ENCODE measurements at places on chromosomes 4 and X. TPM values are rescaled to one million over a fixed set of nuclear protein-coding genes. Genes with fewer than 3 reads are reported as not detected.

DNA sequence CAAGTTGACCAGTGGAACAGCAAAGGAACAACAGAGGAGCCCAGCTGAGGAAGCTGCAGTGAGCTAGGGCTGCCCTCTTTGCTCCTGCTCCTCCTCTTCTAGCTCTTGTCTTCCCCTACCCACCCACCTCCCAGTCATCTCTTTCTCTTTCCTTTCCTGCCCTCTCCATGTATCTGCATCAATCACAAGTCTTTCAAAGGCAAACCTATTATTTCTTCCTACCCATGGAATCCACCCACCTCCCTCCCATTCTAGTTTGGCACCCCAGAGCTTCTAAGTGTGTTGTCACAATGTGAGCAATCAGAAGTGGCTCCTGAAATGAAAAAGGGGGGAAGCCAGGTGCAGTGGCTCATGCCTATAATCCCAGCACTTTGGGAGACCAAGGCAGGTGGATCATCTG, 69.3 kb downstream of the TSC22D3 start:
- no peak overlapping the region for H3K27ac ChIP-seq
- no peaks in the 10 kb centered on the region for H3K27me3 ChIP-seq
- H3K4me3 ChIP-seq: no peak overlapping the region
- H3K4me1 ChIP-seq: peaks cover 12% of the 10 kb centered on the region
- DNase-seq: no peak

Gene TGIF2LX
- total RNA-seq: not detected

GRCh38 chr4:27267339-27267969, 406.8 kb downstream of the STIM2 start:
- H3K4me1 ChIP-seq: no peaks in the 10 kb centered on the region
- H3K4me3 ChIP-seq: no peak overlapping the region
- H3K27ac ChIP-seq: no peak overlapping the region
- H3K36me3 ChIP-seq: no peaks in the 10 kb centered on the region

Gene MAGEA2
- total RNA-seq: not detected

DNA sequence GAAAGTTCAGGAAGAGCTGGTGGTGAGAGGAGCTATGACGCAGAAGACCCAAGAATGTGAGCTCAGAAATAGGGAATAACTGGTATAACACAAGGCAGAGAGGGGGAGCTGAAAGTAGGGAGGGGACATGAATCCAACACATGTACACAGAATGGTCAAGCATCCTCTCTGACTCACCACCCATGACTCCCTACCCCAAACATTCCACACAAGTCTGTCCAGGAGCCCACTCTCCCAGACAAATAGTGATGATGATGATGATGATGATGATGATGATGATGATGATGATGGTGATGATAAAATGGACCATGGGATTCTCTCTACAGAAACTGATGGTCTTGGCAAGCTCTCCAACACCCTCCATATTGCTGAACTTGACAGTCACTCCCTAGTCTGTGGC, 46.4 kb downstream of the NAT8L start:
- no peaks in the 10 kb centered on the region for H3K4me1 ChIP-seq
- H3K36me3 ChIP-seq: no peaks in the 10 kb centered on the region
- DNase-seq: no peak
- no peak overlapping the region for H3K27ac ChIP-seq

- no peak overlapping the region for H3K27ac ChIP-seq
- no peak overlapping the region for H3K4me3 ChIP-seq
- peaks cover 9% of the 10 kb centered on the region for H3K27me3 ChIP-seq
- no peak for DNase-seq
- no peaks in the 10 kb centered on the region for H3K36me3 ChIP-seq
Observed at GRCh38 chrX:132009350-132009749, 13.8 kb upstream of the STK26 start.

GRCh38 chr4:7328913-7329638, 105.7 kb downstream of the PSAPL1 start:
- no peaks in the 10 kb centered on the region for H3K27me3 ChIP-seq
- H3K27ac ChIP-seq: peak overlapping the region; percentile 47
- H3K4me3 ChIP-seq: no peak overlapping the region
- no peaks in the 10 kb centered on the region for H3K36me3 ChIP-seq
- DNase-seq: no peak
- H3K4me1 ChIP-seq: no peaks in the 10 kb centered on the region

Gene XKRX
- not detected for total RNA-seq

DNA sequence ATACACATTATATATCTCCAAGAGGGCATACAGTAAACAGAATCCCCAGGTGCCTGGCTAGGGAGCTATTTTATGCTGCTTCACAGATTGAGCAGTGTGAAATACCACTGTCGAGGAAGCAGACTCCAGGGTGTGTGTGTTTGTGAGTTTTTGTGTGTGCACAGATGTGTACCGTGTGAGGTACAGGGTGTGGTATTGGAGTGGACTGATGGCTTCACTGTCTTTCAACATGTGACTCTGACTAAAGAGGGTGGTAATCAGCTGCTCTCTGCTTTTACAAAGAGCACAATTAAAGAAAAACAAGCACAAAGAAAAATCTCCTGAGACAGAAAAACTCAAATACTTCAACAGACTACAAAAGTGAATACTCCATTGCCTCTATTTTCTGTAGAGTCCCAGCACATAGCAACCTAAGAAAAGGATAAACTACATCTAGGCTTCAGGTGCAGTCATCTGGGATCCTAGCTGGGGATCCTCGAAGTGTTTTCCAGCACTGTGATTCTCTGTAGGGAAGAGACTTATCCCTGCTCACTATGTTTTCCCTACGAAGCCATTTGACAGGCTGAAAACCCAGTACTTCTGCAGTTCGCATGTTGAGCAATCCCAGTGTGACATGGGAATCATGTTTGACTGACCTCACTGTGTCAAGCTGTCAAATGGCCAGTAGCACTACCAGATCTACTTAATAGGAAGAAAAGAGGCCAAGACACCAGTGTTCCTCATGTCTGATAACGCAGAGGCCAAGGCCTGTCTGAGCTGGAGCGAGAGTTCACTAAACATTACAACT, 100.3 kb downstream of the CDS1 start:
- no peaks in the 10 kb centered on the region for H3K27me3 ChIP-seq
- H3K36me3 ChIP-seq: peaks cover 91% of the 10 kb centered on the region
- H3K4me3 ChIP-seq: no peak overlapping the region
- peaks cover 30% of the 10 kb centered on the region for H3K4me1 ChIP-seq
- peak overlapping the region; percentile 18 for H3K27ac ChIP-seq

Gene MAGED1
- total RNA-seq: 46.5 TPM

All from tibial nerve (tissue), 4 donors.